T-helper 9 cell (primary cell): ENCODE measurements at places on chromosomes 11 and 22.

GRCh38 chr11:61899146-61899841, 7.9 kb upstream of the FADS3 start:
- DNase-seq = peak; percentile 94

- no peak for DNase-seq
These were observed 1654.6 kb upstream of the RAG2 start for GRCh38 chr11:38252620-38253019.

DNA sequence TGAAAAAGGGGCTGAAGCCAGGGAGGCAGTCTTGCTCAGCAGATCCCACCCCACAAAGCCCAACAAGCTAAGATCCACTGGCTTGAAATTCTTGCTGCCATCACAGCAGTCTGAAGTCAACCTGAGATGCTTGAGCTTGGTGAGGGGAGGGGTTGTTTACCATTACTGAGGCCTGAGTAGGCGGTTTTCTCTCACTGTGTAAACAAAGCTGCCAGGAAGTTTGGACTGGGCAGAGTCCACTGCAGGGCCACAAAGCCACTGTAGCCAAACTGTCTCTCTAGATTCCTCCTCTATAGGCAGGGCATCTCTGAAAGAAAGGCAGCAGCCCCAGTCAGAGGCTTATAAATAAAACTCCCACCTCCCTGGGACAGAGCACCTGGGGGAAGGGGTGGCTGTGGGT, 746.1 kb upstream of the LRRC4C start:
- no peak for DNase-seq

DNA sequence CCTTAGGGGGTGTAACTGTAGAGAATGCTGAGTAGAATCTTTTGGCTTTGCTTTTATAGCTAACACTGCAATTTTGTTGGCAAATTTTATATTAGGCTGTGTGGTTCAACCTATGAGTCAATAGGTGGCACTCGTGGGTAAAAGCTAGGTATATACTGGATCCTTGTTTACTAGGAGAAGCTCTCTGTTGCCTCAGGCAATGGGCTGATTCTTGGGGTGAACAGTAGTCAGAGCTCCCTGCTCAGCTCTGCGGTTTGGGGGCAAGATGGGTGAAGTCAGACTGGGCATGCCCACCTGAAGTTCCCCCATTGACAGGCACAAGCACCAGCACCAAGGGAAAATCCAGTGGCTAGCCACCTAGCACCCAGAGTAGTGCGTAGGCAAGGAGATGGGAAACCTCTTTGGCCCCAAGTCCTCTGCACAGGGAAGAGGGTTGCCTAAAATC, 238.7 kb downstream of the FAM181B start:
- no peak for DNase-seq
